ENCODE measurements at places on chromosomes 2 and 18. TPM values are rescaled to one million over a fixed set of nuclear protein-coding genes. Genes with fewer than 3 reads are reported as not detected.

TMEM163 gene
- 0.71 TPM for total RNA-seq

TACR1 gene
- 0.24 TPM for total RNA-seq

DNA sequence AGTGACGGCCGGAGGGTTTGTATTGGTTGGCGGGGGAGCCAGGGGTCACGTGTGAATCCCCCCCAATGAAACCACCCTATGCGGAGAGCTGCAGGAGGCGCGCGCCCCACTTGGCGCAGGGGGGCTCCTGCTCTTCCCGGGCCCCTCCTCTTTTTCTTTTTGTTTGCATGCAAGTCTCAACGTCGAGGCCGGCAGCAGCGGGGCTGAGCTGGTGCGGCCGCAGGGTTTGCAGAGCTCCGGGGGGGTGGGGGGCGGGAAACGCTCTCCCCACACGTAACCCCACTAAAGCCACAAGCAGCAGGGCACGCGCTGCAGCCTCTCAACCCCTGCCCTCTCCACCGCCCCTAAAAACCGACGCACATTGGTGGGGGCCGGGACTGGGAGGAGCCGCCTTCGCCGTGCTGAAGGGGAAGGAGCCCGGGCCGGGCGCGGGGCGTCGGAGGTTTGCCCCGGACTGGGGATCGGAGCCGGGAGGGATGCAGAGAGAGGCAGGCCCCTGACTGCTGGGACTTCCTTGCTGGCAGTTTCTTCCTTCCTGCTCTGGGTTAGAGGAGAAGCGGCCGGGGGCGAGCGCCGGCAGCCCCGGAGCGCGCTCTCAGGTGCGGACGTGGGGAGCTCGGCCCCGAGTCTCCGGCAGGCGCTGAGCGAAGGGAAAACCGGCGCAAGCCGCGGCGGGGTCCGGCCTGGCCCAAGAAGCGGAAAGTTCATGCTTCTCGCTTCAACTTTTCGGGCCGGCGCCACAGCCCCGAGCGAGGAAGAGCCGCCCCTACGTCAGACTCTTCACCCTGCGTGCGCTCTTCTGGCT lies 864 bp downstream of the LBH start:
- peak; percentile 82 for DNase-seq

GRCh38 chr2:104321116-104321795 lies 532.7 kb upstream of the POU3F3 start:
- DNase-seq = no peak
